ENCODE measurements at places on chromosomes 7 and 10.

GRCh38 chr10:48398261-48398660 is 91.8 kb downstream of the MAPK8 start:
- DNase-seq: no peak

- no peak for DNase-seq
Measured at GRCh38 chr10:963655-964054, 24.6 kb upstream of the GTPBP4 start.

GRCh38 chr10:132107186-132107948 is 41.6 kb downstream of the JAKMIP3 start:
- DNase-seq: no peak

- DNase-seq: no peak
Measured at GRCh38 chr10:84696610-84697009, 368.2 kb downstream of the CCSER2 start.

DNA sequence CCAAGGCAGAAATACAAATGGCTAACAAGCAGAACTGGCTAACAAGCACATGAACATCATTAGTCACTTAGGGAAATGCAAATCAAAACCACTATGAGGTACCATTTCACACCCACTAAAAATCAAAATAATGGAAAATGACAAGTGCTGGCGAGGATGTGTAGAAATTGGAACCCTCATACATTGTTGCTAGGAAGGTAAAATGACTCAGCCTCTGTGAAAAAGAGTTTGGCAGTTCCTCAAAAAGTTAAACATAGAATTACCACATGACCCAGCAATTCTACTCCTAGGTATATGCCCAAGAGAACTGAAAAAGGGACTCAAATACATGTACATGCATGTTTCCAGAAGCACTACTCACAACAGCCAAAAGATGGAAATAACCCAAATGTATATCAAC is 52.8 kb upstream of the ANAPC16 start:
- no peak for DNase-seq

GRCh38 chr7:6640246-6640721 is 3.2 kb downstream of the ZNF316 start:
- DNase-seq: no peak

DNA sequence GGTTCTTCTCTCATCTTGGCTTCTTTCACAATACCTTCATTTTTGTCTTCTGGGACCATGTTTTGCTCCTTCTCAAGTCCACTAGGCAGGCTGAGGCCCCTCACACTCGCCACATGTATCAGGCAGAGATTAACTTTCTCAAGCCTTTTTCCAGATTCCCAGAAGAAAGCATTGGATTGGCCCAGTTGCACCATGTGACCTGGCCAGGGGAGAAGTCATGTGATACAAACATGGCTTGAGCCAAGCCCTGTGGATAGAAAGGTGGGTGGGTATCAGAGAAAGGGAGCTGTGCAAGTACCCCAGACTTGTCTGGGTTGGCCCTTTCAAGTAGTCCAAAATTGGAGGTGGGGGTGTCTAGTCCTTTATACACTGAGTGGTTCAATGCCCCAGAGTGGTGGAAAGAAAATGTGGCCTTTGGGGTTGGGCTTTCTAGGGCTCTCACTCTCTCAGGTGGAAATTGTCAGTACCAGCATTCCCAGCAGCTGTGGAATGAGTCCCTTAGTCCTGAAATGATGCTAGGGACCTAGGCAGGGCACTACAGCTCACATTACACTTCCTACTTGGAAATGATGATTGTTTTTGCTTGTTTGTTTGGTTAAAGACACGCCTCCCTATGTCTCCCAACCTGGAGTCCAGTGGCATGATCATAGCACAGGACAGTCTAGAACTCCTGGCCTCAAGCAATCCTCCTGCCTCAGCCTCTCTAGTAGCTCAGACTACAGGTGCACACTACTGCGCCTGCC is 36.9 kb upstream of the C10orf67 start:
- DNase-seq: no peak

DNA sequence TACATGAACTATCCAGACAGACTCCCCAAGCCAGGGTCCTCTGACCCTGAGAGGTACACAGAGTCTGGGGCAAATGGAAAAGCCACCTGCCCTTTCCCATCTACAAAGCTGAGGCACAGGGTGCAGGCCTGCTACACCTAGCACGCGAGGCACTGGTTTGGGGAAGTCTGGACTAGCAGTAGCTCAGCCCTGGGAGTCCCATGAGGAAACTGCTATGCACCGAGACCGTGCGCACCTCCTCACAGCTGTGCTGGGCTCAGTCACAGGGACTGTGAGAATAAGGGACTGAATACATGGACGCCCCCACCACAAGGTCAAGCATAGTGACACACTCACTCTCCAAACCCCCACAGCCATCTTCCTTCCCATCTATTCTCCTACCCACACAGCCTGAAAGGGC is 8.2 kb downstream of the MAT1A start:
- no peak for DNase-seq

DNA sequence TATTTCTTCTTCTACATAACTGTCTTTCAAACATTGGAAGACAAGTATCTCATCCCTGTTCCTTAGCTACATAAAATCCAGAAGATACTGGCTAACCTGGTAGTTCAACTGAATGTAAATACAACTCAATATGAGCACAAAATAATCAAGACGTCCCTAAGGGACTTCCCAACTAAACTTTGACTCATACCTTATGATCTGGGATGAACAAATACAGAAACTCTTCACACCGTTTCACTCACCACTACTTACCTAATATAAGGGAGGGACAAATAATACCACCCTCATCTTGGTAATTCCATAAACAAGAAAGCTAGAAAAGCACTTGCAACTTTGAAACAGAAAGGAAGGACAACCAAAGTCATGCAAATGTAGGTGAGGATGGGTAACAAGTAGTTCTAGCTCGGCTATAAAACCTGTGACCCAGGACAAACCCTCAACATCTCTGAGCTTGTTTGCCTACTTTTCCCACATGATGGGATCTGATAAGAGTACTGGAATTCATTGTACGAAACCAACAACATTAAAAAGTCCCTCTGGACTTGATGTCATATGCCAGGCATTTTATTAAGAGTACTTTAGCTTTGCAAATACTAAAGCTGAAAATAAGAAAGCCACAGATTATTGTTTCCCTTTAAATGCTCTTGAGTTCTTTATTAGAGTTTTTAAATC is 121.9 kb downstream of the STRA8 start:
- DNase-seq: no peak

DNA sequence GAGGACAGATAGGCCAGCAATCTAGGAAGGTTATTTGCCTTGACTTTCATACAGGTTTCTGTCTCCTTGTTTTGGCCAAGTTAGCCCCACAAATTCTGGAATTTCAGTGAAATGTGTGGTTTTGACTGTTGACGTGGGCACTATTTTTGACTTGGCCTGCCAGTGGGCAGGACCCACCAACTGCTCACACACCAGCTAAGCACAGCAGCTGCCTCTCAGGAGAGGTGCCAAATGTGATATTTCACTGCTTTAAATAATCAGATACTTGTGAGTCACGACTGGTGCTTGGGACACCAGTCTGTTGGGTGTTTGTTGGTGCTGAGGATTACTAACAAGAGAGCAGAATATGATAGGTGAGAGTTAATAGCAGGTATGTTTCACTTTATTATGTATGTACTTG is 409.7 kb upstream of the MTPN start:
- DNase-seq: no peak

DNA sequence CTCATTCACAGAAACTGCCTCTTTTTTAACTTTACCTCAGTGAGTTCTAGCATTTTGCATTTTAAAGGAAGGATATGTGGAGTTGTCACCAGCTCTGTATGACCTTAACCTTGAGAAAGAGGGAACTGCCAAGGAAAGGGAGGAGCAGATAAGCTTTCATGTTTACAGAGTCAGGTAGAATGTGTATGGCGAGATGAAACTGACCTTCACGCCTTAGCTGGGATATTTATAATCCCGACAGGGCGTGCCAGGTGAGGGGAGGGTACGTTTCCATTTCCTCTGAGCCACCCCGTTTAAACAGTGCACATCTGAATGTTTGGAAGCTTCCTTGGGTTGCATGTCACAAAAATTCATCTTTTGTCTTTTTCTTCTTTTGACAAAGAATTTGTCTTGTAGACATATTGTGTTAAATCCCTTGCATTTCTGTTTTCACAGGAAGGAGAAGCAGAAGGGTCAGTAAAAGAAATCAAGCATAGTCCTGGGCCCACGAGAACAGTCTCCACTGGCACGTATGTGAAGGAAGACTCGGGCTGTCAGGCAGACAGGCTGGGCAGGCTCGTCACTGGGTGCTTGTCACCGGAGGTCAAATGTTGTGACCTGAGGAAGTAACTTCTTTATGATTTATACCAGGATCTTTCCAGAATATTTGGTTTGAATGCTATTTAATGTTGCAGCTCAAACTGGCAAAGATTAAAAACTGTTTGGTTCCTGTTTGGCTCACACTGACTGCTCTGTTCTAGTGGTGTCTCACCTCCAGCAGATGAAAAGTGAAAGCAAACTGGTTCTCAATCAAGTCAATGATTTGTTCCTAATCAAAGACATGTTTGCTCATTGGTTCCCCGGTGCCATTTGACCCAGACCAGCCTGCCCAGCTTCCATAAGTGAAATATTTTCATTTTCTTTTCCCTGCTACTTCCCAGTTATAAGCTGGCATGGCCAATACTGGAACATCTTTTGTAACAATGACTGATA is 16.2 kb downstream of the OPTN start:
- no peak for DNase-seq

DNA sequence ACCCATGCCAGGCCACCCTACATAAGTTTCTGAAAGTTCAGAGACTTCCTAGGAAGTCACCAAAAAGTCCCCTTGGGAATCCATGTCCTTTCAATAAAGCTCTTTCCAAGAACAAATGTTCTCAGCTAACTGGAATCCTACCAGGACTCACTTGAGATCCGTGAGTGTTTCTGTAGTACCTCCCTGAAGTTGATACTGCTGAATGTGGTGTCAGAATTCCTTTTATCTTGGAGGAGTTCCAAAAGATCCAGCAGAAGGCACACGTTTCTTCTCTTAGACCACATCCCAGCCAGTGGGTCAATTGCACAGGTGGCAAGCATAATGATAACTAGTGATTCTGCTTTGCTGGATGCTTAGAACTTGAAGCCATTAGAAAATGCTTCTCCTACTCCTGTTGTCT is 689.7 kb upstream of the IGFBP3 start:
- DNase-seq: no peak

DNA sequence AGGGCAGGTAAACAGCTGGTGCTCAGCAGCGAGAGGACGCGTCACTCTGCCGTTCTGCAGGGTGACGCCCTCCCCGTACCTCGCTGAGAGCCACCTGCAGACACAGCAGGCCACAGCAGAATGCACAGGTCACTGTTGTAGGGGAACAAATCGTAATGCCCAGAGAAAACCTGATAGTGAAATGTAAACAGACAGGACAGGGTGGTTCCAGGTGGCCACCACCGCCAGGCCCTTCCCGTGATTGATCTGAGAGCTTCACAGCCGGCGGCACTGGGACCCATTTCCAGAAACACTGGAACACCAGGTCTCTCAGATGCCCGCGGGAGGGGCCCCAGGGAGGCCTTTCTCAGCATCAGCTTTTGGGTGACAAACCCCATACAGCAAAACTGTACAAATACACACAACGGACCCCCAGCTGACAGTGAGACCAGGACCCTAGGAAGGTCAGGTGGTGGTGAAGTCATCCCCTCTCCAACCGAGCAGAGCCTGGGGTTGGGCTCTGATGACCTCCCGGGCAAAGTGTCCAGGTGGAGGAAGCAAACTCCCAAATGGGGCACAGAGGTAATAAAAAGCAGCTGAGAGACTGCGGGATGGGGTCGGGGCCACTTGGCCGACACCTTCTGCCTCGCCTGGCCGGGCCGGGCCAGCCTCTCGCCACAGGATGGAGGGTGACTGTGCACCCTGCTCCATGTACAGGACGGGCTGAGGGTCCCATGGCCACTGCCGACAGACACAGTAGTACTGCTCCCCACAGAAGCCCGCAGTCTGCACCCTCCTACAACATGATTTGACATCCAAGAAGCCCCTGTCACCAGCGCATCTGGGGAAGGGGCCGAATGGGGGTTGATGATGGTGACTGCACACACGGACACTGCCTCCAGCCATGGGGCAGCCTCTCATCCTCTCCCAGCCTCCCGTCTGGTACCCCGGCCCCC is 4.6 kb downstream of the BHLHA15 start:
- DNase-seq: no peak

GRCh38 chr10:97590748-97591495 is 1.4 kb downstream of the C10orf62 start:
- DNase-seq: no peak

DNA sequence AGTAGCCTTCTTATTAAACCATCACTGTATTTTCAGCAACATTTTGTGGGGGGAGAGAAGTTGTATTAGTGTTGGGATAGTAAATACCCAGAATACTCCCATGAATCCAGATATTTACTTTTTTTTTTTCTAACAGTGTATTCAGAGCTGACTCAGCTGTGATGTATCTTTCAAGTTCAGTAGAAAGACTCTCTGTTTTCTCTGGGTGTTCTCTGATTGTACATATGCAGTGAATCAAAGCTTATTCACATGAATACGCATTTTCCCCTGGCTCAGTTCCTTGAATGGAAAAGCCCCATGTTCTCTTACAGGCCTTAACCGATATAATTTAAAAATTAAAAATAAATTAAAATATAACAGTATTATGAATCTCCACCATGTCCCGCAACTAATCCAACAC is 1.3 kb downstream of the TFPI2 start:
- DNase-seq: no peak

DNA sequence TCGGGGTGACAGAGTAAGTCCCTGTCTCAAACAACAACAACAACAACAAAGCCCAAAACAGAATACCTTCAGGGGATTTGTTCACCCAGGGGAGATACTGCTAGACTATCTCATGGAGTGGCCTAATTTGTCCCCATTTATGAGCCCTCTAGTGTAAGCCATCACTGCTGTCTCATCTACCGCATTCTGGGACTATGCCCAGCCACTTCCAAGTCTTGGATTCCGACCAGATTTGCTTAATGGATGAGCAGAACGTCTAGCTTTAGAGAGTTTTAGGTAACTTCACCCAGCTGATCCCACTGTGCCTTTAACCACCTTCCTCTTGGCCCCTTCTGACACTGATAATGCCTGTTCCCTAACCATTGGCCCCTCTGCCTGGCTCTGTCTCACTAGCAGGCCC is 47.1 kb downstream of the PAPSS2 start:
- no peak for DNase-seq

DNA sequence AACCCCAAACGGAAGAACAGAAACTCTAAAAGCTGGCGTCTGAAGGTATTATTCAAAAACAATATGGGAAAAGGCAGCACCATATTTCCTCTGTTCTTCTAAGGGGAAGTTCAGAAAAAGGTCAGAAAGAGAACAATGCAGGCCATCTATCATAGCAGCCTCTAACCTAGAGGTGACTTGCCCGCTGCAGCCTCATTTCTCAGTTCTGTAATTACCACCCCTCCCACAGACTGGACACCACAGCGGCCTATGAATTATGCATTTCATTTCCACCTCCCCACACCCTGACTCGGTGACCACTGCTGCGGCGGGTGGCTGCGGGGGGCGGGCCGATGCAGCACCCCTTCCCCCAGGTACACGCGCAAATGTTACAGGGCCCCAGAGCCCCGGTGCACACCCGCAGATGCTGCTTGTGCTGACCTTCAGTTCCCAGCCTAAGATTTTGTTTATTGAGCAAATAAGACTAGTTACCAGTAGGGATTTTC is 125.5 kb downstream of the CLEC2L start:
- no peak for DNase-seq

DNA sequence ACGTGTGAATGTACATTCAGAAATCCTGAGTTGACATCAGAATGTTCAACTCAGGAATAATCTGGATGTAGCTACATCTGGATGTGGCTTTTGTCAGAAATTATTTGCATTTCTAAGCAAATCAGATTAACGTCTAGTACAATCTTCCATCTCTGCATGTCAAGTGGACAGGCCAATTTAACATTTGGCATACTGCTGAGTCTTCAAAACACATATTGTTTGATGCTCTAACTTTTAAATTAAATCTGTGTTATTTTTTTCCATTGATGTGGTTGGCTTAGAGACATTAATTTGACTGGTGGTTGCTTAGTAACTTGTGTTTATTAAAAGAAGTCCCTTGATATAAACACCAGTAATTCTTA is 3.4 kb downstream of the STAMBPL1 start:
- DNase-seq: no peak
